ENCODE measurements at places on chromosomes 4 and X.

DNA sequence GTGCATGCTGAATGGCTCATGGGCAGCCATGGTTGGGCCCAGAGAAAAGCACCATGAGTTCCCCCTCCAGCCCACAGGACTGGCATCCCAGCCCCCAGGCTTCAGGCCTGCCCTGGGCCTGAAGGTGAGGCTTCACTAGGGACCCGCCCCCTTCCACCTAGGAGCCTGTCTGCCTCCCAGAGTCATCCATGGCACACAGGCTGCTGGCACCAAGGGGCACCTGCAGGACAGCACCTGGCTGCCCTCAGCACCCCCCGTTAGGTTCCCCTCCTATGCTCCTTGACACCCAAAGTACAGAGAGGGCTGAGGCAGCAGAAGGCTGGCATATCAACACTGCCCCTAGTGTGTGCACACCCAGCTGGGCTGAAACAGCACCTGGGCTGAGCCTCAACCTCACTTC lies 566.7 kb upstream of the PCDH7 start:
- DNase-seq = no peak

DNA sequence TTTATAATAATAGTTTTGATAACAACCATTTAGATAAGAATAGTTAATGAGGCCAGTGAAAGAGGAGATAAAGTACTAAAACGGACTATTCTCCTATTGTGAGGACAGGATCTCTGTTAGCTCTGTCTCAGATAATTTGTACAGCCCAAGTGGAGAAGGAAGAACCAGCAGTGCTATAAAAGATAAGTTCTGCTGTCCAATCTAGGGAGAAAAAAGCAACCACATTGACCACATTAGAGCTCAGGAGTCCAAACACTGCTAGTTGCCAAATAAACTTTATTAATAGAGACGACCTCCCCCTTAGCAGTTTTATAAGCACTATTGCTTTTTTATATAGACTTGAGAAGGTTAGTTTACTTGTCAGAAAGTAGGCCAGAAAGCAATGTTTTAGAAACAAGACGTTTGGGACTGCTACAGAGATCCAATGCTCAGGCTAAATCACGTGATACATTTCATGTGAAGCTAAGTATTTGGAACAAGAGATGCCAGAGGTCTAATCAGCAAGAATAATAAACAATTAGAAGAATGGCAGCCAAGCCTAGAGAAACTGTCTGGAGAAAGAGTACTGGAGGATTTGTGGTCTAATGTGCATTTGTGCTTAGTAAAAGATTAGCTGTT lies 15.9 kb downstream of the IL15 start:
- peak; percentile 75 for DNase-seq

GRCh38 chr4:64784125-64784524 lies 374.9 kb upstream of the TECRL start:
- DNase-seq = peak; percentile 82

DNA sequence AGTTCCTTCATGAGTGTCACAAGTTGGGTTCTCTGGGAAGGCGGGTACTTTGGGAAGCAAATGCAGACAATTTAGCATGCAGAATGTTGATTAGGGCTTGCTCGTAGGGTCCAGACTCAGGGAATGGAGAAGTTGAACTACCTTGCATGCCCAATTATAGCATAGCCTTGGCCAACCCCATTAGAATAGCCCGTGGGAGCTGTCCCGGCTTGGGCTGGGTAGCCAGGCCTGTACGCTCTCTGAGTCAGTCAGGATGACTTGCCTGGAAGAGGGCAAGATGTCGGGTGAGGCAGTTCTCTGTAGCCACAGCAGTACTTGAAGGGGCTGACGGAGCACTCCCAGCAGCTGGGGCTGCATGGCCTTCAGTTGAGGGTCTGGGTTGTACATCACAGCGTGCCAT lies 19.5 kb downstream of the KIAA0232 start:
- DNase-seq = no peak

Data from fibroblast of skin of back (primary cell).